ENCODE measurements at places on chromosomes 12 and 14.

DNA sequence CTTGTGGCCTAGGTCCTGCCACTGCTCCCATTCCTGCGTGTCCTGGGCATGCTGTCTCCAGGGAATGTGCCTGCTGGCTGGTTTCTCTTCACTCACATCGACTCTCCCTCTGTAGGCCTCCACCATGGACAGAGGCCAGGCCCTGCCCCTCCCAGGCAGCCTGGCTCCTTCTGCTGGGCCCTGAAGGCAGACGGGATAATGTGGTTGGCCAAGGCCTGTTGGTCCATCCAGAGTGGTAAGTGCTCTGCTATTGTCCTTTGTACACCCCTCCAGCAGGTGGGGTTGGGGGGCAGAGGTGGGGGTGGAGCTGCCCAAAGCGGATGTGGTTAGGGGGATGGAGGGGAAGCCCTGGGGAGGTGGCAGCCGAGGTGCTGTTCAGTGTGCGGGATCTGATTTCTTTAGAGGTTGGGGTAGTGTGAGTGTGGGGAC is 9.5 kb upstream of the NR4A1 start:
- no peak for DNase-seq

DNA sequence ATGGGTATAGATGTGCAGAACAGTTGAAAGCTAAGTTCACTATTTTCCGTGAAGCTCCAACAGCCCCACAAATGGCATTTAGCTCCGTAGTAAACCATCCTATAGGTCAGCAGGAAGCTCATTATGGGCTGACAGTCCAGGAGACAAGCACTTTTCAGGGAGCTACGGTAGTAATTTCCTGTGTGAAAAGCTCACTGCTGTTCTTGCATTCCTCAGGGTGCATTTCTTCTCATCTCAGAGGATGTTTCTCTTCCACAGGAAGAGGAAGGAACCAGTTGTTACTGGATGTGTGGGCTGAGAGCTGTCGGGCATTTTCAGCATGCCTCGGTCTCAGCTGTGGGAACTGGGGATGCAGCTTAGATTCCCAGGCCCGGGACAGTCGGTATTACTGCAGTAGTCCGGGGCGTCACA is 72.8 kb downstream of the GALNT4 start:
- no peak for DNase-seq

DNA sequence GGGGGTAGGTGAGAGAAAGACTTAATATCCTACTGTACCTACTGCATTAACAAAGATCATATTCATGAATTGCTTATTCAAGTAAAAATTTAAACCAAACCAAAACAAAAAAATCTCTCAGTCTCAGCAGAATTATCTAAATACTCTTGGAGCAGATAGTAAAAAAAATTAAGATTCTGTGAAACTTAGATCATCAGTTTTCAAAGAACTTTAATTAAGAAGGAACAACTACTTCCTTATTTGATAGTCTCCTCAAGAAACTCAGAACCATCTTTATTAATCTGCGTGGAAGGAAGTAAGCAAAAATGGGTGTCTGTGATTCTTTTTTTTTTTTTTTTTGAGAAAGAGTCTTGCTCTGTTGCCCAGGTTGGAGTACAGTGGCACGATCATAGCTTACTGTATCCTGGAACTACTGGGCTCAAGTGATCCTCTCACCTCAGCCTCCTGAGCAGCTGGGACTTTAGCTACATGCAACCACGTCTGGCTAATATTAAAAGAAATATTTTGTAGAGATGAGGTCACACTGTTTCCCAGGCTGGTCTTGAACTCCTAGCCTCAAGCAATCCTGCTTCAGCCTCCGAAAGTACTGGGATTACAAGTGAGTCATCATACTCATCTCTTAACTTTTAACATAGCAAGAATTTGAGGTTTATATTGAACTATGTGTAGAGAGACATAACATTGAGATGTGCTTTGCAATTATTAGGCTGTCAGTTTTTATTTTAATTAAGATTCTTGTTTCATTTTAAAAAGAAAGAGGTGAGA is 37.4 kb downstream of the GAS2L3 start:
- no peak for DNase-seq

DNA sequence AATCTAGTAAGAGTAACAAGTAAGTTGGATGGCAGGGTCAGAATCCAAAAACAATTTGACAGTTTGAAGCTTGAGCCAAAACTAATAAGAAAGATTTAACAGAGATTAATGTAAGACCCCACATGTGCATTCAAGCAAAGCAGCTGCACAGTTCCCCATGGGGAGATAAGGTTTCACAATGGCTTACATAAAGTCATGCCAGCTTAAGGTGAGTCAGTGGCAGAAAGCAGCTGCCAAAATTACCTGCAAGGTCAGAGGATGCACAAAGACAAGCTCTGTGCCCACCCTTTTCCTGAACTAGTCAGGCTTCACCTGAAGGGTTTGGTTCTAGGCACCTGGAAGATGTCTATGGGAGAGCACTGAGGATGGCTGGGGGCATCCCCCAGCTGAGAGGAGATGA is 36.6 kb upstream of the KRT77 start:
- DNase-seq: no peak

DNA sequence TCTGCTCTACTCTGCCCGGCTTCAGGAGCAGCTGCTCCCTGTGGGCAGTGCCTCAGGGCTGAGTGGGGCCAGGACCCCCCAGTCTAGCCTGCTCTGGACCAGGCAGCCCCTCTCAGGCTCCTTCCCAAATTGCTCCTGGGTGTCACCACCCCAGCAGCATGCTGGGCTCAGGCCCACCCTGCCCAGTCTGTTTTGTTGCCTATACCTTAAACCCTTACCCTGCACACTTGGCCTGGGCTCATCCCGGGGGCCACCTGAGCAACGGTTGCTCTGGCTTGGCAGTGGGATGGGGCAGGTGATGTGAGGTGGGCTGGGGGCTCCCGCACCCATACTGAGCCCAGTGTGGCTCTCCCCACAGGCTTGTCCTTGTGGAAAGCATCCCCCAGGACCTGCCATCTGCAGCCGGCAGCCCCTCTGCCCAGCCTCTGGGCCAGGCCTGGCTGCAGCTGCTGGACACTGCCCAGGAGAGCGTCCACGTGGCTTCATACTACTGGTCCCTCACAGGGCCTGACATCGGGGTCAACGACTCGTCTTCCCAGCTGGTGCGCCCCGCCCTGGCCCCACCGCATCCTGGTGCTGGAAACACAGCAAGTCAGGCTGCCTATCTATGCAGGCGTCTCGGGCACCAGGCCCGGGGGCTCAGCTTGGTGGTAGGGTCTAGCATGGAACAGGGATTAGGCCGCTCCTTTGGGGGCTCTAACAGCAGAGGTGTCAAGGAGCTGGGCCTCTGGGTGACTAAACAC is 3.9 kb downstream of the PLD4 start:
- DNase-seq: no peak

GRCh38 chr12:80838024-80838658 is 99.6 kb downstream of the LIN7A start:
- DNase-seq: no peak

- no peak for DNase-seq
Observed at GRCh38 chr12:77045183-77045582, 20.2 kb downstream of the E2F7 start.

DNA sequence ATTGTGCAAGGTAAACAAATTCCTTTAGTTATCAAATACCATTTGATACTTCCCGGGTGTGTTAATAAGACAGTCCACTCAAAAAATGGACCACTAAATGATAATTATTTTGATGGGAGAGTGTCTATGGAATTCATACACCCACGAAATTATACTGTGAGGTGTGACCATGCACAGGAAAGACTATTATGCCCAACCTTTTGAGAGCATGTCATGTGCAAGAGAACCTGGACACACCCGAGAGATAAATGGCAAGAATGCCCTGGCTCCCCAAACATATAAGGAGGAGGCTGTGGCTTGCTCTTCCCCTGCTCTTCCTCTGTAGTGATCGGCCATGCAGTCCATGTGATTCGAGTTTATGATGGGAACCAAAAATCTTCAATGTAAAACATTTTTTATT is 119.5 kb upstream of the BCL2L14 start:
- no peak for DNase-seq

DNA sequence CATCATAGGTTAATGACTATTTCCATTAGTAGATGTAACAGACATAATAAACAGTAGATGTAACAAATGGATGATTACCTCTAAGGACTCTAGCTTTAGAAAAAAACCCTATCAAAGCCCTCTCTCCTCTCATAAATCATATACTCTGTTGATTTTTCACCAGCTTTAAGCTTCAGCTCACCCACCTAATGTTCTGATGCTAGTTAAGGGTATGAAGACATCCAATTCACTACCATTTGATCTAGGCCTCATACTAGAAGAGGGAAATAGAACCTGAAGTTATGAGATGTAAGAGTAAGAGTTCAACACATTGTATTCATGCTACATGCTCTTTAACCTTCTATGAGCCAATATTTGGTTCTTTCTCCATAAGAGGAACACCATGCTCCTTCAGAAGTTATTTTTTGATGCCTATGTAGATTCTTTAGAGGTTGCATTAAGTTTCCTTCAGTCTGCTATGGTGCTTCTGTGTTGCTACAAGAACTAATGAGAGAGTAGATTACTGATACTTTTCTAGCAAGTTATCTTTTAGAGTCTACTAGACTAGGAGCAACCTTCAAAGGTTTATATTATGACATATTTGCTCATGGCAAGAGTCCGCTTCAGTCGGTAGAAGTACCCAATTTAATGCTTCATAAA is 16.0 kb downstream of the A2M start:
- no peak for DNase-seq

- no peak for DNase-seq
Observed at GRCh38 chr14:22106700-22107697, 433.4 kb upstream of the OR4E1 start.

- no peak for DNase-seq
Observed at GRCh38 chr14:77275041-77275580, 4.1 kb upstream of the NGB start.

- no peak for DNase-seq
Observed at GRCh38 chr14:28254768-28255167, 511.8 kb upstream of the FOXG1 start.

GRCh38 chr14:87686746-87687145 is 306.2 kb downstream of the GALC start:
- DNase-seq: no peak

DNA sequence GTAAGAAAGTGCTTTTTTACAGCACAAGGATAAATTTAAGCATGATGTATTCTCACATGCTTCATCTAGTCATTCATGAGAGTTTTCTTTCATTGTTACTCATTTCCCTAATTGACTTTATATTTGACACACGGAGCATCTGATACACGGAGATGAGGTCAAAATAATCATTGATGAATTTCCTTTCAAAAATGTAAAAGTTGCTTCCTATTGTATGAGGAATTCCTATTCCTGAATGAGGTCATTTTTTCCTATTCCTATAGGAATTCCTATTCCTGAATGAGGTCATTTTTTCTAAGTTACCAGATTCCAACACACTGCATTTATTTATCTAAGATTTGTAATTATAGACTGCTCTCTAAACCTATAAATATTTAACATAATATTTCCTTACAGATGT is 316.7 kb upstream of the KITLG start:
- DNase-seq: no peak

DNA sequence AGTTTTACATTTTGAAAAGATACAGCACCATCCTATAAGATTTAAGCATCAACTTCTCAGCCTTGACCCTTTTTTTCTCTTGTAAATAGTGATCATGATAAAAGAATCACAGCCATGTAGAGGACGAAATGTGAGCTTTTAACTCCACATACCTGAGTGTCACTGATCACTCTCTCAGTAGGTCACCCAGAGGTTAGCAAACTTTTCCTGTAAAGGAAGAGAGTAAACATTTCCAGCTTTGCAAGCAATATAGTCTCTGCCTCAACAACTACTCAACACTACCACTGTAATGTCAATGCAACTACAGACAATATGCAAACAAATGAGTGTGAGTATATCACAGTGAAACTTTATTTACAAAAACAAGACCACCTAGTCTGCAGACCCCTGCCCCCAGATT is 912.1 kb downstream of the DIO2 start:
- no peak for DNase-seq

DNA sequence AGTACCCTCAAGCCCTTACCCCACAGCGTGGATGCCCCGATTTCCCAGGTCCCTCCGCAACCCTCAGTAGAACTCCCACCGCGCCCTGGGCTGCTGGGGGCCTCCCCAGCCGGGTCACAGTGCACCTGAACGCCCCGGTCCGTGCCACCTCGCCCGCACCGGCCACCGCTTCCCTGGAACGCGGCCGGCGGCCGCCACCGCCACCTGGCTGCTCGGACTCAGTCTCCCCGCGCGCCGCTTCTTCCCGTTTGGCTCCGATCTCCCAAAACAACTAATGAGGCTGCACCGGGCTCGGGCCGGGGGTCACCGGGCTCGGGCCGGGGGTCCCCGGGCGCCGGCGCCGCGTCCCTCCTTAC is 1.0 kb downstream of the ITPK1 start:
- DNase-seq: no peak

DNA sequence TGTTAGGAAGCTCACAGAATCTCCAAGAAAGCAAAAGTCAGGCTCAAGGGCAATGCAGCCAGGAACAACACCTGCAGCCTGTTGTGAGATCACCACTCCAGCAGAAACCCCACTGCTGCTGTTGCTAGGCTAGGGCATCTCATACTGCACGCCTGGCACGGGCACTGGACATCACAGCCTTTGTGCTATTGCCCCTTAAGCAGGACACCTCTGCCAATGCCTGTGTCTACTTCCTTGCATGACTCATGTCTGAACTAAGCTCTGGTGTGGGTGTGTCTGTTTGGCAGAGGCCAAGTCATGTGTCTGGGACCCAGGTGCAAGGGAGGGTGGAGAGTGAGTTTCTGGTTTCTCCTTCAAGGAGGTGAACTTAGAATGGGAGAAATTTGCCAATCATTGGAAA is 10.0 kb upstream of the DDX47 start:
- no peak for DNase-seq

GRCh38 chr14:22319526-22320361 is 269.3 kb downstream of the DAD1 start:
- DNase-seq: peak; percentile 42

All from GM12878 (cell line).